ENCODE measurements at places on chromosomes 13 and 19. TPM values are rescaled to one million over a fixed set of nuclear protein-coding genes. Genes with fewer than 3 reads are reported as not detected.

GRCh38 chr19:2618611-2619010 is 83.9 kb downstream of the GNG7 start:
- DNase-seq, result no peak

DNA sequence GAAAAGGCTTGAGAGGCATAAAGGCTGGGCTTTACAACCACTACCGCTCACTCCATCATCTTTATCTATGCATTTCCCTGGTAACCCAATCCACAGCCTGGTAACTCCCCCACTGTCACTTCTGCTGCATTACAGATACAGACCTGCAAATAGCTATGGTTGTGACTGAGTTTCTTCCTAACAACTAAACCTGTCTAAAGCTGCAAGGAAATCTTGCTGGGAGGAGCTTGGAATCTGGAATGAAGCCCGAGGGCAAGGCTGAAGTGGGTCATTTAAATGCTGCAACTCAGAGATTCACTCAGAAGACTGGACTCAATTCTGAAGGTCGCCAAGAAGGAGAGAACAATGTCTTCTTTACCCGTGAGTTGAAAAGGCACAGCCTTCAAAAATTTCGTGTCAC is at the start of gene LGALS13:
Gene LGALS13, plus strand, starts transcription at position 301 of the 400 bp plus-strand sequence. Its CDS starts 45 bp downstream, at position 346.
- no peak for DNase-seq

DNA sequence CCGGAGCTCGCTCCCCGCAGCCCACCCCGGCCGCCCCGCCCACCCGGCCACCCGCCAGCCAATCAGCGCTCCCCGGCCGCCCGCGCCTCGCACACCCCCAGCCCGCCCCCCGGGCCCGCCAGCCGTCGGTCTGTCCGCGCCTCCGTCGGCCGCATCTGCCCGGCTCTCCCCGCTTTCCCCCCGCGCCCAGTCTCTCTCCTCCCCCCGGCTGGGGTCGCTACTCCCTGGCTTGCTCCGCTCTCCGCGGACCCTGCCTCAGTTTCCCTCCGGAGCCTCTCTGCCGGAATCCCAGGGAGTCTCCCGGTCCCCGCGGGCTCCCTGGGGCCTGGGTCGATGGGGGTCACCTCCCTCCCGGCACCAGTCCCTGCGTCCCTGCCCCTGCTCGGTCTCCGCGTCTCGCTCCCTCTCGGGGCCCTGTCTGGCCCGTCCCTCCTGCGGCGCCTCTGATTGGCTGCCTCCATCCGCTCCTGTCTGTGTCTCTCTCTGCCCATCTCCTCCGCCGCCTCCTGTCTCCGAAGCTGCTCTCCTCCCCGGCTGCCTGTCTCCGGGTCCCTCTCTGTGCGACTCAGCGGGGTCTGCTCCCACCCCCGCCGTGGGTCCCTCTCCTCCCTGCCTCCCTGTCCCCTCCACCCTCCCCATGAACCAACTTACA is 484 bp downstream of the IL11 start:
- DNase-seq, result no peak

DNA sequence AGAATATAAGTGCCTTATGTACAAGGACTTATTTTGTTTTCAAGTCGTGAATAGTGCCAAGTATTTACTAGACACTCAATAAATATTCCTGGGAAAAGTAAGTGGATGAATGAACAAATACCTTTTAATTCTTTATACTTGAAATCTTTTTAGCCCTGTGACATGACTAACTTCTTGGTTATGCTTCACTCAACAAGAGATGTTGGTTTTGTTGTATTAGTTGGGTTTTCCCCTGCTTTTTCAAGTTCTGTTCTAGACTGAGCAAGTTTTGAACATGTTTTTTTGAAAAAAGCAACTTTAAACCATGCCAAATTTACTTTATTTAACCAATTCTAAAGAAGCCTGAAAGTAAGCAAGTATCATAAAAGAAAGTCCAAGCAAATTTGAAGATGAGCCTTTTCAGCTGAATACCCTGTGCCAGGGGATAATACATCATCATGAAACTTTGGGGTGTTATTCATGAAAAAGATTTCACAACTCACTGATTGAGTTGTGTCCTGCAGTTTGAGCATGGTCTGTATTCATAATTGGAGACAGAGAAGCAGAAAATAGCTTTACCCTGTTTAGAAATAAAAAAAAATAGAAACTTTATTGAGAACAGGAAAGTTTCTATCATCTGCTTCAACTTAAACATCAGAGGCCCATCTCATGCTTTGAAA is 11.1 kb downstream of the LMO7 start:
- no peak for DNase-seq

DNA sequence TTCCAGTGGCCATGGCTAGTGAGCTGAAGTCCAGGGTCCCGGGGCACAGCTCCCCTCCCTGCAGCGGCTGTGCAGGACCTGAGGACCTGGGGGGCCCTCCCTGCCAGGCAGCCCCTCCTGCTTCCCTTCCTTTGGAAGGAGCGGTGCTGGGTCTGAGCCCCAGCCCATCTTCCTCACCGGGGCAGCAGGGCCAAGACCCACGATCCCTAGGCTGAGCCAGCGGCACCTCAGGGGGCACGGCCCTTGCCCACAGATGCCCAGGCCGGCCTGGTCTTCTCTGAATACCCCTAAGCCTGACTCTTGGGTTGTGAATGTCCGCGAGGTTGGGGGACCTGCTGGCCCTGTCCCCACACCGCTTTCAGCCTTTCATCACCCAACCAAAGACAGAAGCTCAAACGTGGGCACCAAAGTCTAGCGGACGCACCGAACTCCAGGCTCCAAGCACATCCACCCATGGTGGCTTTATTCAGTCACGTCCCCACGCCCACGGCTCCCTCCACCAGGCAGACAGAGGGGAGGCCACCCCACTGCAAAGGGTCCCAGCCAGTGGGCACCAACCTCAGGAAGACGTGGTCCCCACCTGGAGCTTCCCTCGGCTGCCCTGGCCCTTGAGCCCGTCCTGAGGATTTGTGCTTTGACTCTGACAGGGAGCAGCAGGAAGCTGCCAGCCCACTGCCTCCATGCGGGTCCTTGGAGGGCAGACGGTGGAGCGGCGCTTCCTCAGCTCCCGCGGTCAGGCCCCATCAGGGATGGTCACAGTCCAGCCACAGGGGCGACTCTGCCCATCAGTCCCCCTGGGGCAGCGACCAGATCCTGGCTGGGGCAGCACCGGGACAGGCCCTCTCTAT is 8.3 kb upstream of the MEX3D start:
- no peak for DNase-seq

Gene LIM2
- polyA plus RNA-seq, result not detected

Gene SIGLEC11
- polyA plus RNA-seq, result 0.87 TPM
